Activated T-helper 1 cell treated with anti-CD3 and anti-CD28 coated beads, Interleukin-2, amount 50 U/mL, for 16 hours (primary cell): ENCODE measurements at places on chromosomes 12 and 14.

DNA sequence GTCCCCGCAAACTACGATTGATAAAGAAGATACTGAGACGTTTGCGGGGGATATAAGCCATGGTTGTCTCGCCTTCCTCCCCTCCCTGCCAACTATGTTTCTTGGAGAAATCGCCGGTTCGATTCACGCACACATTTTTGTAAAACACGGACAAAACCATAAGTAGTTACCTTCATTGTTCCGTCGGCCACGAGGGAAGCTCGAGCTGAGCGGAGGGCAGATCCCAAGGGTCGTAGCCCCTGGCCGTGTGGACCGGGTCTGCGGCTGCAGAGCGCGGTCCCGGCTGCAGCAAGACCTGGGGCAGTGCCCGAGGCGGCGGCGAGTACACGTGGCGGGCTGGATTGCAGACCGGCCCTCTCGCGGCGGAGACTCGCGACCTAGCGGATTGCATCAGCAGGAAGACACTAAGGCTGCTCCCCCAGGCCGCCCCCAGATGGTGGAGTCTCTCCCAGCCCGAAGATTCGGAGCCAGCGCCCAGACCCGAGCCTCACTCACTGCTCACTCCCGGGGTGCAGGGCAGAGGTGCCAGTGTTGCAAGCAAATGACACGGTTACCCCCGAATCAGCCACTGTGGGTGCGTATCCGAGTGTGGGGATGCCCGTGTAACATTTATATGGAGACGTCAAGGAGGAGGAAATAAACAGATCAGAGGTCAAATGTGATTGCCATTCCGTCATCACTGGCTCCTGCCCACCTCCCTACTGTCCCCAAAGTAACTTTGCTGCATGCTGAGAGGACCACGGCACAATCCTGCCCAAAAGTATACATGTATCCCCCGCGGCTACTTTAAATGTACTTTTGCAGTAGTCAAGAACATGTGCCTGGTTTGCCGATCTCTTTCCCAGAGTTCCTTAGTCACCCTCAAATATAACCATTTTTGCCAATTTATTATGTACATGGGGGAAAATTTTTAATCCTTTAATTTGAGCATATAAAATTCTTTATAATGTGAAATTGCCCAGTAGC is at the start of gene BCAT1:
TSS of gene BCAT1 (minus strand) at position 345 of the 966 bp plus-strand sequence. CDS start at position 176, 169 bp downstream.
- DNase-seq = no peak

DNA sequence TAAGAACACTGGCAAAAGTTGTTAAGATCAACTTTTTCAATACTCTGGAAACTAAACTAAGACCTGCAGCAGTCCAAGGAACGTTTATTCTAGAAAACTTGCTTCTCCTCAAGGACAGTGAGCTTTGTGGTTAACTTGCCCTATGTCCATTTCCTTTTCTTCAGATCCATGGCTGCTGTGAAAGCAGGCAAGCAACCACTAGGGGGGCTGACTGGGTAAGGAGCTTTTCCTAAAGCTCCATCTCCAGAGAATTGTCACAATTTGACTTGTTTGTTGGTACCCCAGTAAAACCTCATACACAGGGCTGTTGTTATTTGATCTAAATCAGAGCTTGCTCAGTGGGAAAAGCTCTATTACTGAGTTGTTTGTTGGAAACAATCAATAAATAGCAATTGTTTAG is 10.1 kb upstream of the RPL10L start:
- DNase-seq = no peak

- no peak for DNase-seq
These were observed 4.4 kb upstream of the TINF2 start for GRCh38 chr14:24246765-24247212.

GRCh38 chr12:117111386-117111785 is 12.2 kb upstream of the TESC start:
- no peak for DNase-seq

- no peak for DNase-seq
These were observed 9.4 kb upstream of the KCNH3 start for GRCh38 chr12:49529414-49529813.

DNA sequence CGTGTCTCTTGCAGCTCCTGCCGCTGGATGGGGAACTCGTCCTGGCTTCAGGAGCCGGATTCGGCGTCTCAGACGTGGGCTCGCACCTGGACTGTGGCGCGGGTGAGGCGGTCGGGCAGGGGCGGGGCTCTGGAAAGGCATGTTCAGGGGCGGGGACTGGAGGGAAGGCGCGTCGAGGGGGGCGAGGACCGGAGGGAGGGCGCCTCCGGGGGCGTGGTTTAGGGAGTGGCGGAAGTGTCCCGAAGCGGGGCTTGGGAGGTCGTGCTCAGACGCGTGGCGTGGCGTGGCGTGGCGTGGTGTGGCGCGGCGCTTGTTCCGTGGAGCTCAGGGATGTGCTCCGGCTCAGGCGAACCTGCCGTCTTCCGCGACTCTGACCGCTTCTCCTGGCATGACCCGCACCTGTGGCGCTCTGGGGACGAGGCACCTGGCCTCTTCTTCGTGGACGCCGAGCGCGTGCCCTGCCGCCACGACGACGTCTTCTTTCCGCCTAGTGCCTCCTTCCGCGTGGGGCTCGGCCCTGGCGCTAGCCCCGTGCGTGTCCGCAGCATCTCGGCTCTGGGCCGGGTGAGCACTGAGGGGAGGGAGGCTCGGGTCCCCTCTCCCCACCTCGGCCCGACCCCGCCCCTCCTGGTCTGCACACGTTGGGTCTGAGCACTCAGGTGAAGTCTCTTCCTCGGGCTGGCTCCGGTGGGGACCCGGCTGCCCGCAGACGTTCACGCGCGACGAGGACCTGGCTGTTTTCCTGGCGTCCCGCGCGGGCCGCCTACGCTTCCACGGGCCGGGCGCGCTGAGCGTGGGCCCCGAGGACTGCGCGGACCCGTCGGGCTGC is 6.2 kb downstream of the AMN start:
- DNase-seq = peak; percentile 62

- DNase-seq = no peak
These were observed 75.8 kb upstream of the OR4E1 start for GRCh38 chr14:21749306-21749868.

DNA sequence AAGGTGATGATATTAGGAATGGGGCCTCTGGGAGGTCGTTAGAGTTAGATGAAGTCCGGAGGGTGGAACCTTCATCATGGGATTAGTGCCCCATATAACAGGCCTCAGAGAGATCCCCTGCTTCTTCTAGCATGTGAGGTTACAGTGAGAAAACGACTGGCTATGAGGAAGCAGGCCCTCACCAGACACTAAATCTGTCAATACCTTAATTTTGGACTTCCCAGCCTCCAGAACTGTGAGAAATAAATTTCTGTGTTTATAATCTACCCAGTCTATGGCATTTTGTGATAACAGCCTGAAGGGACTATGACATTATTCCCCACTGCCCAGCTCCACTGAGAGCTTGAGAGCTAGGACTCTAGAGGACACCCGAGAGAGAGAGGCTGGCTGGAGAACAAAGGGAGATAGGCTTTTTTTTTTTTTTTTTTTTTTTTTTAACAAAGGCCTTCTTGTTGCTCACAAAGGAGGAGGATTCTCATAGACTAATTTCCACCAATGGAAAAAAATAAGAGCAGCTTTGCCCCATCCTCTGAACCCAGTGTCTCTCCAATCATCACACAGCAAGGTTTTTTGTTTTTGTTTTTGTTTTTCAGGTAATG is 87.8 kb upstream of the EEA1 start:
- DNase-seq = no peak

GRCh38 chr12:27460471-27460978 is 14.0 kb downstream of the SMCO2 start:
- no peak for DNase-seq
